ENCODE measurements at places on chromosomes 6 and 20. TPM values are rescaled to one million over a fixed set of nuclear protein-coding genes. Genes with fewer than 3 reads are reported as not detected.

Gene SLC17A2
- total RNA-seq: not detected

Gene ZBTB46
- 0.89 TPM for total RNA-seq

Gene LY6G6C
- not detected for total RNA-seq

Gene FRK
- 0.03 TPM for total RNA-seq

Gene AURKA
- 7.3 TPM for total RNA-seq

Gene PTGIS
- 2.1 TPM for total RNA-seq

Gene IPCEF1
- total RNA-seq: 13.5 TPM

Gene LPIN3
- total RNA-seq: 0.32 TPM

Gene RGS17
- total RNA-seq: not detected

Gene DCDC2
- not detected for total RNA-seq

Gene TRERF1
- total RNA-seq: 9.0 TPM

Data from activated T-cell treated with anti-CD3 and anti-CD28 coated beads, Interleukin-2, amount 50 U/mL, for 4 hours (primary cell).